ENCODE measurements at places on chromosomes 13 and 19. TPM values are rescaled to one million over a fixed set of nuclear protein-coding genes. Genes with fewer than 3 reads are reported as not detected.

Gene CADM4
- total RNA-seq, result 0.28 TPM

Gene ZNF317
- 47.1 TPM for total RNA-seq

Gene KANK3
- total RNA-seq, result 1.5 TPM

Gene PSG2
- total RNA-seq, result not detected

Gene KRTDAP
- not detected for total RNA-seq

Gene LIM2
- total RNA-seq, result 0.24 TPM

Gene RAB20
- total RNA-seq, result 2.8 TPM

Gene IGFLR1
- 75.2 TPM for total RNA-seq

Gene KL
- 0.75 TPM for total RNA-seq

Gene SYDE1
- 1.1 TPM for total RNA-seq

GRCh38 chr13:112074139-112074865 is 7.4 kb downstream of the SOX1 start:
- H3K27ac ChIP-seq, result peak overlapping the region; percentile 78
- no peaks in the 10 kb centered on the region for H3K4me1 ChIP-seq
- peaks cover 64% of the 10 kb centered on the region for H3K27me3 ChIP-seq
- H3K4me3 ChIP-seq, result no peak overlapping the region
- peaks cover 6% of the 10 kb centered on the region for H3K36me3 ChIP-seq

DNA sequence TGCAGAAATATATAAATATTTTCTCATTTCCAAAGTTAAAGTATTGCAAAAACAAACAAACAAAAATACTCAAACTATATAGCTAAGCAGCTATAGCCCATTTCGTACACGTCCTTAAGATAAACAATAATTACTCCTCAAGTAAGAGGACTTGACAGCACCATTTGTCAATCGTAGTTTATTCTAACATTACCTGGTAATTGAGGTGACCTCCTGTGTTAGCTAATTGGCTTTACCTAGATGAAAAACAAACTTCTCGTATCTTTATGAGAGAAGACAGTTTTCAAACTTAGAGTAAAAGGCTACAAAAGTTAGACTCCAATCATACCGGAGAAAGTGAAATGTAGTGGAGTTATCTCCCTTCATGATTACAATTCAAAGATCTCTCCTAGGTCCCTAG is 1876.1 kb upstream of the PCDH20 start:
- no peaks in the 10 kb centered on the region for H3K4me1 ChIP-seq
- H3K4me3 ChIP-seq, result no peak overlapping the region
- no peaks in the 10 kb centered on the region for H3K36me3 ChIP-seq
- no peak overlapping the region for H3K27ac ChIP-seq
- DNase-seq, result no peak
- H3K27me3 ChIP-seq, result no peaks in the 10 kb centered on the region

GRCh38 chr19:6772028-6772865 is at the start of gene VAV1:
VAV1 (plus strand) TSS chr19:6772708; CDS start chr19:6772808, 100 bp downstream.
- peak; percentile 92 for DNase-seq
- peaks cover 31% of the 10 kb centered on the region for H3K36me3 ChIP-seq
- peak within 1 kb of the TSS; percentile 95 for H3K27ac ChIP-seq
- H3K27me3 ChIP-seq, result no peaks in the 10 kb centered on the region
- peaks cover 53% of the 10 kb centered on the region for H3K4me1 ChIP-seq

- H3K27me3 ChIP-seq, result peaks cover 77% of the 10 kb centered on the region
- peaks cover 7% of the 10 kb centered on the region for H3K4me1 ChIP-seq
- no peak overlapping the region for H3K27ac ChIP-seq
- H3K36me3 ChIP-seq, result no peaks in the 10 kb centered on the region
These were observed 15.7 kb downstream of the ZIC5 start for GRCh38 chr13:99955747-99956472.

- DNase-seq, result peak; percentile 72
- H3K27me3 ChIP-seq, result no peaks in the 10 kb centered on the region
- H3K4me3 ChIP-seq, result peak overlapping the region; percentile 32
- peak overlapping the region; percentile 65 for H3K27ac ChIP-seq
These were observed 9.3 kb downstream of the ZNF787 start for GRCh38 chr19:56111601-56112312.

GRCh38 chr19:17944301-17944700 is 11.5 kb downstream of the CCDC124 start:
- peaks cover 22% of the 10 kb centered on the region for H3K36me3 ChIP-seq
- peaks cover 23% of the 10 kb centered on the region for H3K4me1 ChIP-seq
- H3K4me3 ChIP-seq, result no peak overlapping the region
- H3K27me3 ChIP-seq, result peaks cover 5% of the 10 kb centered on the region
- H3K27ac ChIP-seq, result no peak overlapping the region

- H3K4me1 ChIP-seq, result peaks cover 7% of the 10 kb centered on the region
- H3K27me3 ChIP-seq, result no peaks in the 10 kb centered on the region
- H3K27ac ChIP-seq, result no peak overlapping the region
These were observed 31.0 kb downstream of the PIP5K1C start for GRCh38 chr19:3669082-3669946.

- H3K27me3 ChIP-seq, result peaks cover 2% of the 10 kb centered on the region
- DNase-seq, result no peak
- H3K4me3 ChIP-seq, result no peak overlapping the region
- H3K36me3 ChIP-seq, result no peaks in the 10 kb centered on the region
These were observed 56.4 kb upstream of the MBNL2 start for GRCh38 chr13:97165502-97166425.

DNA sequence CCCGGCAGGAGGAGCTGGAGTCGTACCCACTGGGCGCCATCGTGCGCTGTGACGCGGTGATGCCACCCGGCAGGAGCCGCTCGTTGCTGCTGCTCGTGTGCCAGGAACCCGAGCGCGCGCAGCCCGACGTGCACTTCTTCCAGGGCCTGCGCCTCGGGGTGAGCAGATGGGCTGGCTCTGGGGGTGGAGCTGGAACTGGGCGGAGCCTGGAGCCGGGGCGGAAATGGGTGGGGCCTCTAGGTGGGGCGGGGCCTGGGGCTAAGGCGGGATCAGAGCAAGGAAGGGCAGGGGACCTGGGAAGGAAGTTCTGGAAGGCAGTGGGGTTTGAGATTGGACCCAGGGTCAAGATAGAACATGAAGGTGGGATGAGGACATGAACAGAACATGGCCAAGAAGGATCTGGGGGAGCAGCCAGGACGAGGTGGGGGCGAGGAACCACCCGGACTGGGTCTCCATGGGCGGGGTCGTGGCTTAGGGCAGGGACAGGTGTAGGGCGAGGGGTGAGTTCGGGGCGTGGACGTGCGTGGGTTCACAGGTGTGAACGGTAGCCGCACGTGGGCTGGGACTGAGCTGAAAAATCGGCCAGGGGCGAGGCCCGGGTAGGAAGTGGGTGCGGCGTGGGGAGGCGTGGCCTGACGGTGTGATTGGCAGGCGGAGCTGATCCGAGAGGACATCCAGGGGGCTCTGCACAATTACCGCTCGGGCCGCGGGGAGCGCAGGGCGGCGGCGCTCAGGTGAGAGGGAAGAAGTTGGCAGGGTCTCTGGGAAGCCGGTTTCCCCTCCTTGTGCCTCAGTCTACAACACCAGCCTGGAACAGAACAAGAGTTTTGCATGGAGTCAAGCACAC is 4.7 kb downstream of the EPS8L1 start:
- peaks cover 29% of the 10 kb centered on the region for H3K27me3 ChIP-seq
- H3K36me3 ChIP-seq, result peaks cover 3% of the 10 kb centered on the region
- peak overlapping the region; percentile 89 for H3K27ac ChIP-seq
- peak overlapping the region; percentile 85 for H3K4me3 ChIP-seq

DNA sequence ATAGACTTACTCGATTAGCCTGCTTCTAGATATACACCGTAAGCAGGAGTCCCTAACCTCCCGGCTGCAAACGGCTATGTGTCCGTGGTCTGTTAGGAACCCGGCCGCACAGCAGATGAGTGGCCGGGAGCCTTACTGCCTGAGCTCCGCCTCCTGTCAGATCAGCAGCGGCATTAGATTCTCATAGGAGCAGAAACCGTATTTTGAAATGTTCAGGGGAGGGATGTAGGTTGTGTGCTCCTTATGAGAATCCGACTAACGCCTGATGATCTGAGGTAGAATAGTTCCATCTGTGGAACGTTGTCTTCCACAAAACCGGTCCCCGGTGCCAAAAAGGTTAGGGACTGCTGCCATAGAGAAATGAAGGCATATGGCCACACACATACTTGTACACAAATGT is 1491.9 kb downstream of the SLITRK5 start:
- no peak overlapping the region for H3K27ac ChIP-seq
- no peaks in the 10 kb centered on the region for H3K36me3 ChIP-seq
- no peak for DNase-seq
- H3K27me3 ChIP-seq, result no peaks in the 10 kb centered on the region
- H3K4me1 ChIP-seq, result no peaks in the 10 kb centered on the region
- H3K4me3 ChIP-seq, result no peak overlapping the region

GRCh38 chr19:19514215-19514657 is 1.1 kb downstream of the TSSK6 start:
- H3K4me3 ChIP-seq, result peak overlapping the region; percentile 49
- H3K27ac ChIP-seq, result no peak overlapping the region
- H3K36me3 ChIP-seq, result peaks cover 15% of the 10 kb centered on the region
- DNase-seq, result no peak
- H3K27me3 ChIP-seq, result no peaks in the 10 kb centered on the region
- peaks cover 2% of the 10 kb centered on the region for H3K4me1 ChIP-seq

DNA sequence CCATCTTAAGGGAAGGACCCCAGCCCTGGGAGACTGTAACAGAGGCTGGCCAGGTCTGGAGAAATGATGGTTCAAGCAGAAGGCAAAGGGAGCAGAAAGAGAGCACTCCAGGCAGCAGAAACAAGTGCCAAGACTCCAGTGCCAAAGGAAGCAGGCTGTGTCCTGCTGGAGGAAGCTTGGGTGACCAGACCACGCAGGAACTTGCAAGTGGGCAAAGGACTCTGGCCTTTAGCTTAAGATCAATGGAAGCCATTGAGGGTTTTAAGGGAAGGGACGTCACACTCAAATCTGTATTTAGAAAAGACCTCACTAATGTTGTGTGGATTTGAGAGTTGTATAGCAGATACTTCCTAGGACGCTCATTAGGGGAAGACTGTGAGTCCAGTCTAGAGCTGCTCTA is 95.5 kb downstream of the MIPEP start:
- peaks cover 6% of the 10 kb centered on the region for H3K4me1 ChIP-seq
- H3K27me3 ChIP-seq, result no peaks in the 10 kb centered on the region
- no peak for DNase-seq

GRCh38 chr13:79742923-79743322 is 262.0 kb downstream of the NDFIP2 start:
- DNase-seq, result no peak
- H3K27ac ChIP-seq, result no peak overlapping the region
- H3K4me1 ChIP-seq, result no peaks in the 10 kb centered on the region
- no peak overlapping the region for H3K4me3 ChIP-seq
- no peaks in the 10 kb centered on the region for H3K27me3 ChIP-seq

DNA sequence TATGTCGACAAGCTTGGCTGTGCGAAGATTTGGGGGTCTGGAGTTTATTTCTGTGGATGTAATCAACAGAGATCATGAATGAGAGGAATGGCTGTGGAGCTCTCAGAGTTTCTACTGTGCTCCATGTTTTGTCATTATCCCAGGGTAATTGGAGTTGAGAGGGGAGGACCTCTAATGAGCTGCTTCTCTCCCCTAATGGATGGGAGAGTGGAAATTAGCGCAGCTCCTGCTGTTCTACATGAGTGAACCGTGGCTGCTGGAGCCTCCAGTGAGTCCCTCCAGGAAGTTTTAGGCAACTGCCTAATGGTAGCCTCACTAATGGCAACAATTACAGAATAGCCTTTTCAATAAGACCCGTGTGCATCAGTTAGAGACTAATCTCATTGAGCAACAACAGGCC is 31.3 kb upstream of the FGF9 start:
- H3K4me1 ChIP-seq, result no peaks in the 10 kb centered on the region
- no peak overlapping the region for H3K4me3 ChIP-seq
- peaks cover 7% of the 10 kb centered on the region for H3K27me3 ChIP-seq
- no peaks in the 10 kb centered on the region for H3K36me3 ChIP-seq
- no peak overlapping the region for H3K27ac ChIP-seq

- H3K4me3 ChIP-seq, result no peak overlapping the region
- H3K36me3 ChIP-seq, result no peaks in the 10 kb centered on the region
- no peak for DNase-seq
- H3K4me1 ChIP-seq, result no peaks in the 10 kb centered on the region
- no peak overlapping the region for H3K27ac ChIP-seq
- no peaks in the 10 kb centered on the region for H3K27me3 ChIP-seq
These were observed 299.1 kb upstream of the OBI1 start for GRCh38 chr13:78958006-78958405.

GRCh38 chr19:964761-965694 is 19.1 kb upstream of the WDR18 start:
- H3K27me3 ChIP-seq, result no peaks in the 10 kb centered on the region
- peaks cover 42% of the 10 kb centered on the region for H3K36me3 ChIP-seq
- H3K4me1 ChIP-seq, result peaks cover 10% of the 10 kb centered on the region
- DNase-seq, result no peak
- H3K4me3 ChIP-seq, result no peak overlapping the region

DNA sequence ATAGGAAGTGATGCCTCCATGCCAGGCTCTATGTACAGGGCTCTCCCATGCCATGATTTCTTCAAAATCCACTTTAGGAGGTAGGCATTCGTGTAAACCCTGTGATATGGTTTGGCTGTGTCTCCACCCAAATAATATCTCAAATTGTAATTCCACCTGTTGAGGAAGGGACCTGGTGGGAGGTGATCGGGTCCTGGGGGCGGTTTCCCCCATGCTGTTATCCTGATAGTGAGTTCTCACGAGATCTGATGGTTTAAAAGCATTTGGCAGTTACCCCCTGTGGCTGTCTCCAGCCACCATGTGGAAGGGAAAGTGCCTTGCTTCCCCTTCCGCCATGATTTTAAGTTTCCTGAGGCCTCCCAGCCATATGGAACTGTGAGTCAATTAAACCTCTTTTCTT is 8.1 kb downstream of the SARS2 start:
- no peak overlapping the region for H3K4me3 ChIP-seq
- H3K36me3 ChIP-seq, result peaks cover 13% of the 10 kb centered on the region
- H3K27me3 ChIP-seq, result no peaks in the 10 kb centered on the region
- DNase-seq, result no peak

GRCh38 chr13:109657395-109657794 is 129.0 kb downstream of the IRS2 start:
- no peaks in the 10 kb centered on the region for H3K36me3 ChIP-seq
- DNase-seq, result no peak
- no peak overlapping the region for H3K4me3 ChIP-seq
- no peaks in the 10 kb centered on the region for H3K27me3 ChIP-seq
- H3K4me1 ChIP-seq, result no peaks in the 10 kb centered on the region

DNA sequence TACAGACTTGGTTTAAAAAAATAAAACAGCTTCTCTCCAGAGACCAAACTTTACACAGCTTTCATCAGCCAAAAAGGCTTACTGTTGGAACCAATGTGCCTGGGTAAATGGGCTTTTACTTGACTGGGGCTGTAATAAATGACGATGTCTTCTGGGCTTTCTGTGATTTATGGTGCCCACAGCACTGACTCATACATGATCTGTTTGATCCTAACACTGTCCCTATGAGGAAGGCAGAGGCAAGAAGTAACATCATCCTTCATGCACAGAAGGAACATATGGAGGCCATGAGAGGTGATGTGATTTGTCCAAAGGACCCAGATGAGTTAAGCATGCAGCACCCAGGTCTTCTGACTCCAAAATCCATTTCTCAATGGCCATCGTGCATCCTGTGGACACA is 77.4 kb downstream of the DOCK9 start:
- no peaks in the 10 kb centered on the region for H3K27me3 ChIP-seq
- no peak for DNase-seq
- H3K4me3 ChIP-seq, result no peak overlapping the region
- no peak overlapping the region for H3K27ac ChIP-seq
- H3K4me1 ChIP-seq, result peaks cover 11% of the 10 kb centered on the region

- peaks cover 14% of the 10 kb centered on the region for H3K27me3 ChIP-seq
- no peak for DNase-seq
- no peak overlapping the region for H3K4me3 ChIP-seq
- H3K36me3 ChIP-seq, result no peaks in the 10 kb centered on the region
These were observed 7.8 kb upstream of the SPRY2 start for GRCh38 chr13:80348750-80349149.

GRCh38 chr19:23071147-23071511 is 45.7 kb upstream of the ZNF730 start:
- peaks cover 2% of the 10 kb centered on the region for H3K36me3 ChIP-seq
- no peaks in the 10 kb centered on the region for H3K27me3 ChIP-seq
- H3K4me3 ChIP-seq, result no peak overlapping the region
- H3K4me1 ChIP-seq, result no peaks in the 10 kb centered on the region
- H3K27ac ChIP-seq, result no peak overlapping the region

All from activated CD4-positive, alpha-beta T cell treated with anti-CD3 and anti-CD28 coated beads, Interleukin-2, amount 10 ng/mL, durations not matched to agents 24 days and 14 days (primary cell).